Hepatic stellate cell (primary cell): ENCODE measurements at places on chromosomes 13 and 19.

DNA sequence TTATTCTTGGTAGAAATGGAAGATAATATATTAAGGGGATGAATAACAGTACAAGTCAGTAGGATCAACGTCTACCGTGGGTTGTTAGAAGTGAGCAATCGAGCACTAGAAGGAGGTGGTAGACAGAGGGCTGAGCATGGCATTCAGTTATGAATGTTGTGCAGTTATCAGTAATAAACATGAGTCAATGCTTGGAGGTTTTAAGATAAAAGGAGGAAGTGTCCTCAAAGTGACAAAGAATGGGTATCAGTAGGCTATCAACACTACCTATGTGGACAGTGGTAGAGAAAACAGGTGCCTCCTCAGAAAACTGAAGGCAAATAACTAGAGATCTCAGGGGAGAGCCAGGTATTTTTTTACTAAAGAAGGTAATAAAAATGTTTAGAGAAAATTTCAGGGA, 1607.0 kb downstream of the PCDH9 start:
- no peak for DNase-seq

DNA sequence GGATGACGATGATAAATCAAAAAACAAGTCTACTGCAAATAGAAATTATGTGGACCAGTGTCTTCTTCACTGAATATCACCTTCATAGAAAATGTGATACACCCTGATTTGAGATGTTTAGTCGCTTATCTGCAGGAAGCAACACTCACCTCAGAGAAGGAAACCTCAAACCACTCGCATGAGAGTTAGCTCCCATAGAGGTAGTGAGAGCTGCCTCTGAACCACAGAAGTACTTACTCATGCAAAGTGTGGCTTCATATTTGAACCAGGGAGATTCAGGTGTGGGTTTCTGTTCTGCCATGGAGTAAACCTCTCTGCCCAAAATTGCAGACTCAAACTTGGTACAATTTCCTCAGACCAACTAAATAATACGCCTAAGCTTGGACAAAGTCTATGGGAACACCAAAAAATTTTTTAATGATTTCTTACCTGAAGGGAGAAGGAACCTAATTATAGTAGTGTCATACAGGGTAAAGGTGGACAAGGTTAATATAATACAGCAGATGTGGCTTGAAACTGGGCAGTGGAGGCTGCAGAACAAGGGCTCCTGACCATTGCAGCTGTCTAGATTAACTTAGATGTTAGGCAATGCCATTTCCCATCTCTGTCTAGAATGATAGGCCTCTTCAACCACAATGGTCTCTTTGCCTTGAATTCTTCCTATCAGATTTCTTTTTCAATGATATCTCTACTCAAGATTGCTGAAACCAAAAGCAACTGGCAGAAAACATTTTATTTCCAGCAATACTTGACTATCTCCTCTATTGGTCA, 29.6 kb upstream of the RCBTB2 start:
- DNase-seq: no peak

DNA sequence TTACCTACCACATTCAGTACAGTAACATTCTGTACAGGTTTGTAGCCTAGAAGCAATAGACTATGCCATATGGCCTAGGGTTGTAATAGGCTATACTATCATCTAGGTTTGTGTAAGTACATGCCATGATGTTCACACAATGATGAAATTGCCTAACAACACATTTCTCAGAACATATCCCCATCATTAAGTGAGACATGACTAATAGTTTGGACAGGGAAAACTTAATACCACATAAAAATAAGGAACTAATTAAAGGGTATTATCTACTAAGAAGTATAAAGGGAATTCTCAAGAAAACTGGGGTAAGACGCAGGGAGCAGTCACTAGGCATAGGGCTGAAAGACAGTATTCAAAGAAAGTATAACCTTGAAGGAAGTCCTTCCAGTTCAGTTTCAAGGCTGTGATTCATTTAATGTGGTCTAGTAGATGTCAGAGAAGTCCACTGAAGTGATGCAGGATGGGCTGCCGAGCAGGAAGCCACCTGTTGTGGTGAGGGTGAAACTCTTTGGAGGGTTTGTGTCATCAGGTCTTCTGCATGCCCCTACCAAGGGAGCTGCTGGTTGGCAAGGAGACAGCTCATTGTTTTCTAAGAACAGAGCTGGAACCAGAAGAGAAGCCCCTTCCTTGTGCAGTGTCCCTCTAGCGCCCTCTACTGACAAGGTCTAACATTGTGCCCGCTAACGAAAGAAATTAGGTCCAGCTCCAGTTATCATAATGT, 122.9 kb downstream of the OLFM4 start:
- DNase-seq: peak; percentile 9

- no peak for DNase-seq
Measured at GRCh38 chr13:20877902-20878301, 24.6 kb downstream of the XPO4 start.

GRCh38 chr13:32316501-32316900, 1.2 kb downstream of the BRCA2 start:
- DNase-seq: no peak

- peak; percentile 75 for DNase-seq
Measured at GRCh38 chr19:8631425-8631819, 989 bp downstream of the NFILZ start.

- DNase-seq: no peak
Measured at GRCh38 chr19:27974082-27974513, 1238.9 kb downstream of the UQCRFS1 start.

DNA sequence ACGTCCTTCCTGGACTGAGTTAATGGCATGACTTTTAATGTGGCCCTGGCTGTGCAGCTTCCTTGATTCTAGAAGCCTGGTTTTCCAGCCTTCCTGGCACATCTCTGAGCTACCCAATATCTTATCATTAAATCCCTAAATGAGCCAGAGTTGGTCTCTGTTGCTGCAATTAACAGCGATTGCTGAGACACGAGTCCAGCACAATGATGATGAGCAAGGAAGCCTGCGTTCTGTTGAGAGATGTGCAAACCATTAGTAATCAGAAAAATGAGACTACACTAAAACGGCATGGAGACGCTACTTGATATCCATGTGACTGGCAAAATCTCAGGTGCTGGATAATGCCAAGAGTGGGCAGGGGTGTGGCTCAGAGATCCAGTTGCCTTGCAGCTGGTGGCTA, 26.2 kb downstream of the GPR42 start:
- no peak for DNase-seq
